ENCODE measurements at places on chromosomes 5 and 9. TPM values are rescaled to one million over a fixed set of nuclear protein-coding genes. Genes with fewer than 3 reads are reported as not detected.
A peak's percentile ranks its signal among the peaks of the same experiment; 100 is the strongest.

- peak; percentile 55 for DNase-seq
Observed at GRCh38 chr5:57779383-57780223, 297.0 kb upstream of the ACTBL2 start.

GRCh38 chr9:97908705-97909104 is 13.6 kb downstream of the TRMO start:
- no peak for DNase-seq

GRCh38 chr9:100555471-100555870 is 22.4 kb upstream of the CAVIN4 start:
- no peak for DNase-seq

- DNase-seq = no peak
Observed at GRCh38 chr5:173643964-173644363, 27.5 kb upstream of the BOD1 start.

GRCh38 chr9:121699571-121700164 is 48.2 kb downstream of the DAB2IP start:
- no peak for DNase-seq

DNA sequence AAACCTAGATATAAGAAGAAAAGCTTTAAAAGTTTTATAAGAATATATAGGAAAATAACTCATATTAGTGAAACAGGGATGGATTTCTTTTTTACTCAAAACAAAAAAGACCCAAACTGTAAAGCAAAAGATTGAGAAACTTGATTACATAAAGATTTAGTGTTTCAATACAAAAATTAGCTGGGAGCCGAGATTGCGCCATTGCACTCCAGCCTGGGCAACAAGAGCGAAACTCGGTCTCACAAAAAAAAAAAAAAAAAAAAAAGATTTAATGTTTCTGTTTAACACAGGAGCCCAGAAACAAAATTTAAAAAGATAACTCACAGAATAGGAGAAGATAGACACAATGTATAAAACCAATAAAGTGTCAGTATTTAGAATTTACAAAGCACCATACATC is 45.2 kb downstream of the CDC14B start:
- DNase-seq = no peak

DNA sequence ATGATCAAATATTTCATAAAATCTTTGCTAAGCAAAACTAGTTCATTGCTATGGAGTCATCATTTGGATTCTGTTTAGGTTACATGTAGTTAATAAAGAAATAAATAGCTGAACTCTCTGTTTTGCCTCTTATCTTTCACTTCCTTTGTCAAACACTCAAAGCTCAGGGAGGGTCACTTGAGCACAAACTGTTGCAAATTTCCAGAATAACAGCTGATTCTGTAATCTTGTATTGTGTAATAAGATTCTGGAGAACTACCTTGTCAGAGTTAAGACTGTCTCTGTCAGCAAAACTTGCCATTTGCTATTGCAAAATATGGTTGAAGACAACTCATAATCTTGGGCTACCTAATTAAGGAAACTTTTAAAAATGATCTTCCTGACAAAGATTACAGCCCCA is 182.0 kb upstream of the MOCS2 start:
- DNase-seq = no peak

- no peak for DNase-seq
Observed at GRCh38 chr9:130196643-130197042, 24.4 kb downstream of the NCS1 start.

DNA sequence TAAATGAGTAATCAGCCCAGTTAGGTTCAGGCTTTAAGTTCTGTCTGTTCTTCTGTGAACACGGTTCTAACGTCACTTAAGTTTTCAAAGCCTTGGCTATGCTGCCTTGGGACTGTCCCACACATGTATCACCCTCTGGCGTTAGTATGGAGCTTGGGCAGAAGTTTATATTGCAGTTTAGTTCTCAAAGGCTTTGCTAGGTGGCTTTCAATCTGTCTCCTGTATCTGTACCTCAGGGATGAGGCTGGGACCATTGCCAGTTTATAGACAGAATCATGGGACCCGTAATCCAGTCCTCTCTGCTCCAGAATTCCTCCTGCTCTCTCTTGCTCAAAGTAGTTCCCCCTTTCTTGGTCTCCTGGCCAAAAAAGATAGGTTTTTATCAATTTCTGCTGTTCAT is 12.1 kb downstream of the C9orf40 start:
- no peak for DNase-seq

GRCh38 chr5:5650242-5650641 is 227.8 kb downstream of the ICE1 start:
- DNase-seq = no peak

- no peak for DNase-seq
Observed at GRCh38 chr5:67817652-67818051, 397.9 kb upstream of the PIK3R1 start.

- peak; percentile 79 for DNase-seq
Observed at GRCh38 chr9:99807276-99807852, 14.3 kb upstream of the NR4A3 start.

DNA sequence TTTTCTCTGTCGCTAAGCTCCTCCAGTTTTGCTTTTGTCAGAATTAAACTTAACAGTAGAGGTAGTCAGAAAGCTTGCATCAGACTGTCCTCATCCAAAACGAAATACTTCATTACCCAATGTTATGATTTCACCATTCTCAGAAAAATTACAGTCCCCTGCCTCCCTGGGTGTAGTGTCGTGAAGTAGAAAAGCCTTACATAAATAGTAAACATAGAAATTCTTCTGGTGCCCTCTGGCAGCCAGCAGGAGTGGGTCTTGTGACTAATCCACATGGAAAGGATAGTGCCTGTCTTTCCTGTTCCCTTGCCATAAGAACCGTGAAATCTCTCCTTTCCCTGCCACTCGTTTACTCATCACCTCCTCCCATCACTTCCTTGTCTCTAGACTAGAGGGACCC is 230.6 kb downstream of the GNA14 start:
- DNase-seq = no peak

GRCh38 chr9:4424891-4425290 is 65.4 kb upstream of the SLC1A1 start:
- DNase-seq = no peak

DNA sequence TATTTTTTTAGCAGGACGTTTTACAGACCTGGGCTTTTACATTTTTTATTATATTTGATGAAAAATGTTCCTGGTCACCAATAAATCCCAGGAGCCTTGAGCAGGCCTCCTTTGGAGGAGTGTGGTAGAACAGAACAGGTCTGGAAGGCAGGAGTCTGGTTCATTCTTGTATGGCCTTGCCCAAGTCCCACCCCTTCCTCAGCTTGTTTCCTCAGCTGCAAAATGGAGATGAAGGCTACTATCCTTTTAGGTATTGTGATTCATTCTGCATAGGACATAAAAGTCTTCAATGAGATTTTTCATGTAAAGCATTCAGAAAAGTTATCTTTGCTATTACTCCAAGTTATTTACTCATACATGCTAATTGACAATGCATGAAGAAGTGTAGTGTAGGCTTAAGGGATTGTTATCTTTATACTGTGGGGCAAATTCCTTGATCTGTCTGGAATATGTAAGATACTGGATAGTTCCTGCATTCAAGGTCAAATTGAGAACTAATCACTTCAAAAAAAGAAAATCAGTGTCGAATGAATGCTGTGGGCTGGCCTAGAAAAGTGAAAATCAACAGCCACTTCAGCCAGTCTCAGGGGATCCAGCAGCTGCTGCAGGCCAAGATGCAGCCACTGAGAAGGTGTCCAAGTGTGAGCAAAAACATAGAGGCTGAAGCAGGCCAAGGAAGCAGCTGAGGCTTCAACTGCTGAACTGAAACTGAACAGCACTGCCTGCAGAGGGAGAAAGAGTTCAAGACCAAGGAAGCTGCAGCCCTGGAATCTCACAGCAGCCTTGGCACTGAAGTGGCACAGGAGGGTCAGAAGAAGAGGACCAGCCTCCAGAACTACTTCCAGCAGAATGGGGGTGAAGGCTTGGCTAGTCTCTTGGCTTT is 15.5 kb upstream of the SLC36A3 start:
- DNase-seq = no peak

The MEGF9 gene
- 22.3 TPM for total RNA-seq

The PCDHGA8 gene
- total RNA-seq = 3.3 TPM

The FCN1 gene
- 3.1 TPM for total RNA-seq

The CDH10 gene
- total RNA-seq = not detected

The GFM2 gene
- 31.0 TPM for total RNA-seq

The ADAMTS12 gene
- 1.7 TPM for total RNA-seq

The TGFBR1 gene
- 44.7 TPM for total RNA-seq

The CCNI2 gene
- total RNA-seq = 5.8 TPM

The OCLN gene
- total RNA-seq = 52.8 TPM

The IFNE gene
- 5.4 TPM for total RNA-seq

The PDE6A gene
- total RNA-seq = not detected

The TMEM252 gene
- not detected for total RNA-seq

All from ureter (tissue), 1 donor.